Caco-2 (cell line): ENCODE measurements at places on chromosomes 13 and 19.

GRCh38 chr13:67130444-67130843 is 99.7 kb downstream of the PCDH9 start:
- no peak for DNase-seq

GRCh38 chr13:99506634-99507033 is 5.4 kb downstream of the TM9SF2 start:
- DNase-seq, result no peak

DNA sequence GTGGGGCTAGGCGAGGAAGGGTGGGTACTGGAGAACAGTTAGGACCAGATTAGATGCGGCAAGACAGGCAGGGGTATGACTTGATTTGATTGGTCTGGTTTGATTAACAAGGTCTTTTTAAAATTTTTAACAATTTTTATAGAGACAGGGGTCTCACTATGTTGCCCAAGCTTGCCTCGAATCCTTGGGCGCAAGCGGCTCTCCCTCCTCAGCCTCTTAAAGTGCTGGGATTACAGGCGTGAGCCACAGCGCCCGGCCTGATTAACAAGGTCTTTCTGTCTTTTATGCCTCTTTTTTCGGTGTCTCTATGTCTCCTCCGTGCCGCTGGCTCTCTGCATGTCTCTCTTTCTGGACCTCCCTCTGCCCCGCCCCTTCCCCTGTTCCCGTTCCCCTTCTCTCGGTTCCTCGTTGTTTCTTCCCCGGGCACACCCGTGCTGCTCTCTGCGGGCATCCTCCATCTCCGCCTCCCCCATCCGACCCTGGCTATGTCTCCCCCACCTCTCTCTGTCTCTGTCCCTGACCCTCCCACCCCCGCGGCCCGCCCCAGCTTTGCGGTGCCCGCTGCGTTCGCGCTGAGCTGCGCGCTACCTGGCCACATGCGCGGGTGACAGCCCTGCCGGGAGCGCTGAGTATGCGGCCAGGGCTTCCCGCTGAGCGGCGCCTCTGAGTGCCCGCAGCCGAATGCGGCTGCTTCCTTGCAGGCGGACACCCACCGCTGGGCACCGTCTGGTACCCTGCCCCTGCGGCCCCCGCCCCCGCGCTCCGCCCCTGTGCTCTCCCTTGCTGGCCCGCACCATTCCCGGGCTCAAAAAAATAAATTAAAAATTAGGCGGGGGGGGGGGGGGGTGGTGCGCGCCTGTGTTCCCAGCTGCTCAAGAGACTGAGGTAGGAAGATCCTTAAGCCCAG is 8.1 kb upstream of the SDHAF1 start:
- peak; percentile 46 for DNase-seq

DNA sequence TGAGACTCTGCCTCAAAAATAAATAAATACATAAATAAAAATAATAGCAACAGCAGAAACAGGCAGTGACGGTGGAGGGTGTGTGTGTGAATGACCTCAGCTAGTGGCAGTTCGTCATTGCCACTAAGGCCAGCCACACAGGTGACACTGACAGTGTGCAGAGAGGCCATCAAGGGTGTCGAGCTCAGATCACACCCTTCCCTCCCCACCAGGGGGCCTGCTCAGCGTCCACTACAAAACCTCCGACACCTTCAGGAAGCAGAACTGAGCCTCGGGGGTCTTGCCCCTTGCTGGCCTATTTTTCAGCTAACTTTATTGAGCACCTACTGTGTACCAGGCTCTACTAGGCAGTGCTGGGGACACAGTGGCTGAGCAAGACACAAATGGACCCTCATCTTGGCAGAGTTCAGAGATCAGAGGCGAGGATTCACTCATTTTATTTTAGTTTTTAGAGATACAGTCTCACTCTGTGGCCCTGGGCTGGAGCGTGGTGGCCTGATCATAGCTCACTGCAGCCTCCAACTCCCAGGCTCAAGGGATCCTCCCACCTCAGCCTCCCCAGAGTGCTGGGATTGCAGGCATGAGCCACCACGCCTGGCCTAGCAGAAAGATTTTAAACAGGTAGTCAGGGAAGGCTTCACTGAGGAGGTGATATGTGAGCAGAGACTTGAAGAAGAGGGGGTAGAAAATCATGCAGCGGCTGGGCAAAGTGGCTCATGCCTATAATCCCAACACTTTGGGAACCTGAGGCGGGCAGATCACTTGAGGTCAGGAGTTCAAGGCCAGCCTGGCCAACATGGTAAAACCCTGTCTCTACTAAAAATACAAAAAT is 30.3 kb upstream of the SEMA6B start:
- peak; percentile 66 for DNase-seq

- no peak for DNase-seq
Measured at GRCh38 chr19:35991731-35992450, 3.1 kb upstream of the SDHAF1 start.

GRCh38 chr19:55066107-55066709 is 3.3 kb upstream of the RDH13 start:
- no peak for DNase-seq

- DNase-seq, result peak; percentile 54
Measured at GRCh38 chr13:31172535-31172934, 10.8 kb upstream of the HSPH1 start.

DNA sequence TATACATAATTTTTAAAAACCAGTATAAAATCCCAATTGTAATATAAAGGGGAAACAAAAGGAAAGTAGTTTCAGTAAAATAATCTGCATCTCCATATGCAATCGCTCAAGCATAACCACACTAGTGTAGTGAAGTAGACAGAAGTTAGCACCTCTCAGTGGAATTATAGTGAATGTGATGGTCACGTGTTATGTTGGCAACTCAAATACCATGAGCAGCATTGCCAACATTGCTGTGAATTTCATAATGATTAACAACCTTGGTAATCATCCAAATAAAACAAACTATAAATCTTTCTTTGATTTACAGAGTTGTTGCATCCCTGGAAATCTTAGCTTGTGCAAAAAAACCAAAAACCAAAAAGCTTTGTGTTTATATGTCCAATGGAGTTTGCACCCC is 77.3 kb upstream of the SIAH3 start:
- DNase-seq, result no peak

GRCh38 chr13:24066405-24067295 is 93.9 kb upstream of the SPATA13 start:
- no peak for DNase-seq

- DNase-seq, result no peak
Measured at GRCh38 chr13:56917966-56918365, 222.8 kb upstream of the PRR20A start.

DNA sequence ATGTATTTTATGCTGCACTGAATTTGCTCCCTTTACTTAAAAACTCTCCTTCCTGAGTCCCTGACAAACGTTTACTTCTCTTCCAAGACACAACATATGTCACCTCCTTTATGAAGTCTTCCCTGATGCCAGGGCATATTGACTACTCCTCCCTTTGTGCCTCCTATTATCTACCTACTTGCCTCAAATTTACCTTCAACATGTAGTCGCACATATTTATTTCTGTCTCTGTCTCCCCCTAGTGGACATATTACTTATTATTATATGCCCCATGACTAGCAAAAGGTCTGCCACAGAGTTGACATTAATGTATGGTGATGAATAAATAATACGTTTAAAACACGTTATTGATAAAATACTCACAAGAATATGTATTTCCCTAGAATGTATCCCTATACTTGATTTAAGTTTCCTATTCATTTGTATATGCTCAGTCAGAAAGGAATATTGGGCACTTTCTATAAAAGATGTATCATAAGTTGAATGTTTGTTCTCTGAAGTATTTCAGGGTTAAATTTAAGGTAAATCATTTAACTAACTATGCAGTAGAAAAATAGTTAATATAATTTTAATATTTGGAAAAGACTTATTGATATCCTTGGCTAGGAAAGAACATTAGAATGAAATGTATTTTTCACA is 250.3 kb upstream of the ATXN8OS start:
- DNase-seq, result peak; percentile 54

DNA sequence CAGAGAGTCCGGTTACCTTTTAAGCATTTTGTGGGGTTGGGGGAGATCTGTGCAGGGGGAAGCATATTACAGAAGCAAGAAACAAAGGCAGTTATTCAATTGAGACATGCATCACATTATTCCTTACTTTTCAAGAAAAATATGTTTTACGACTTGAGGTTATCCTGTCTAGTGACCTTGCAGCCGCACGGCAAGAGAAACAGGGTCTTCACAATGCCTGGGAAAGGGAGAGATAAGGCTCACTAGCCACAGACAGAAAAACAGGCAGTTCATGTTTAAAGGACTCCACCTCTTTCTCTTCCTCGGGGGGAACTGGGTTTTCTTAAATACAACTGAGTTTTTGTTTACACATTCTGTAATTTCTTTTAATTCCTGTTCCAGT is 536 bp upstream of the NCR1 start:
- DNase-seq, result no peak

DNA sequence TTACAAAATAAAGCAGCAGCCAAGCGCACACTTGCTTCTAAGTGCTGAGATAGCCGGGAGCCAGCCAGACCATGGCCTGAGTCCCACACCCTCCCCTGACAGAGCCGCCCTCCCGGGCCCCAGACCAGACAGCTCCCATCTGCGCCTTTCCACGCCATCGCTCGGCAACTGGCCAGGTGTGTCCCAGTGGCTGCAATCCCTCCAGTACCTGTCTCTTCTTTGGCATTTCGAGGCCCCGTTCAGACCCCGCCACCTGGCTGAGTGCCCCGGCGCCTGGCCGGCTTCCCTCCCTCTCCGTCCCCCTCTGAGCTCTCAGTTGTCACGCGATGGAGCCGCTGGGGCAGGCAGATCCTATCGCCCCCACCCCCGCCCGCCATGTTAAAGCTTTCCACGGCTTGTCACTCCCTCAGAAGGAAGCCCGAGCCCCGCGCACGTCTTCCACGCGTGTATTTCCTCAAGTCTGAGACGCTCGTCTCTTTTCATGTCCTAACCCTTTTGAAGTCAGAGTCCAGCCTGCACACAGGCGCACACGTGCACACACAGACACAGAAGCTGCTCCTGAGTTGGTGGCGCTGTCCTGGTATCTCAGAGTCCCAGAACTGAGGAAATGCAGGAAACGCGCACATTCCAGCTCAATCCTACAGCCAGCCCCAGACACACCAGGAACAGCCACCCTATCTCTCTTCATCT is 7.9 kb downstream of the MLLT1 start:
- DNase-seq, result no peak

GRCh38 chr13:108624979-108625378 is 4.4 kb upstream of the MYO16 start:
- DNase-seq, result no peak

GRCh38 chr13:39051157-39051556 is 12.9 kb downstream of the NHLRC3 start:
- no peak for DNase-seq

GRCh38 chr19:15187026-15188007 is 13.5 kb downstream of the NOTCH3 start:
- peak; percentile 32 for DNase-seq

DNA sequence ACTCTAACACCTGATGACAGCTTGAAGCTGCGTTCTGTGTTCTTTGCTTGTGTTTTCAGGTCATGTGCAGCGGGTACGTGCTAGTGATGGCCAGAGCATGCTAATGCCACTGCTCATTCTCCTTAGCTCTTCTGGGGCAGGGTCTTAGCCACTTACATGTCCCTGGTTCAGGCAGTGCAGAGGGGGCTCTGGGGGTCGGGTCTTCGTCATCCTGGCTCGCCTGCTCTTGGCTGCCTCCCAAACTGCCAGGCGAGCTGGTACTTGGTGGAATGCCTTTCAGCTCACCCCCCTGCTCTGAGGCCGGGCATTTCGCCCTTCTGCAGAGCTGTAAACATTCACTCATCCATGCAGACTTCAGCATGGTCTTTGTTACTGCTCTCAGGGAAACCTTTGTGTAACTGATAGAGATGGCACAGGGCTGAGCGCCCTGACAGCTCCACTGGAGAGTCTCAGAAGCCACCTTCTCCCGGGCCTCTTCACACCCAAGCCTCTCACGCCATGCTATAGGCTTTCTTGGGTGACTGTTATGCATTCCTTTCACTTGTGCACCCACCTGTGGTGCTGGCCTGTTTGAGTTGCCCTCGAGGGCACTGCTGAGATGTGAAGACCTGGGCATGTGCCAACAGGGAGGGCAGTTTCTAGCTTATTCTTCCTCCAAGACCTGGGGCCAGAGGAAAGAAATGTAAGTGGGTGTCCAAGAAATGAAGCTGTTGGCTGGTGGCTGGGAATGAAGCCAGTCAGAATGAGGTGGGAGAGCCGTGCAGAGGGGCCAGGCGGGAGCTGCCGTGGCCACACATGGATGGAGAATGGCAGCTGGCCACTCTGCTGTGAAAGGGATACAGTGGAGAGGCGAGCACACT is 24.4 kb downstream of the FAM124A start:
- DNase-seq, result no peak

DNA sequence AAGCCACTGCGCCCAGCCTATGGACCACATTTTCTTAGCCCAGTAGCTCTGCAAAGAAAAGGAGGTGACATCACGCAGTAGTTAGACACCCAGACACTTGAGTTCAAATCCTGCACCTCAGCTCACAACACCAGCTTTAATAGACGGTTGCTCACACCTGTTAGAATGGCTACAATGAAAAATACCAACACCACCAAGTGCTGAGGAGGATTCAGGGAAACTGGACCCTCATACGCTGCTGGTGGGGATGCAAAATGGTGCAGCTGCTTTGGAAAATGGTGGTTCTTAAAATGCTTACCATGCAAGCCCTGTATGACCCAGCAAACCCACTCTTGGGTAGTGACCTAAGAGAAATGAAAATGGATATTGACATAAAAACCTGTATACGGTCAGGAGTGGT is 11.7 kb upstream of the DOCK6 start:
- no peak for DNase-seq

DNA sequence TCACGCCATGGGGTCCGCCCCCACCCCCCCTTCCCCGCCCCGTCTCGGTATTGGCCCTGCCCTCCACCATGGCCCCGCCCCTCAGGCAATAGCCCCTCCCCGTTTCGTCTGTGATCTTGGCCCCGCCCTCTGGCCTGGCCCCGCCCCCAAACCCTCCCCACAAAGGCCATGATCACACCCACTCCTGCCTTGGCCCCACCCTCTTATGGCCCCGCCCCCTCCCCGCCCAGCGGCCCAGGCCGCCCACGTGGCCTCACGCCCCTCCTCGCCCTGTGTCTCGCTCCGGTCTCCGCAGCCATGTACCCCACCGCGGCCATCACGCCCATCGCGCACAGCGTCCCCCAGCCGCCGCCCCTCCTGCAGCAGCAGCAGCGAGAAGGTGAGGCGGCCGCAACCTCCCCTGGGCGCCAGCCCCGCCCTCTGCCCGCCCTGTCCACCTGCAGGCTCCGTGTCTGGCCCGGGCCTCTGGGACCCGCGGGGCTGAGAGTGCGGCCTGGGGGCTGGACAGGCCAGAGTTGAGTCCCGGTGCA is 61.3 kb downstream of the CELF5 start:
- peak; percentile 35 for DNase-seq

- DNase-seq, result no peak
Measured at GRCh38 chr13:110766671-110767430, 53.4 kb downstream of the ING1 start.

GRCh38 chr13:113939129-113939943 is 34.5 kb downstream of the C13orf46 start:
- DNase-seq, result no peak
